ENCODE measurements at places on chromosomes 7 and 10. TPM values are rescaled to one million over a fixed set of nuclear protein-coding genes. Genes with fewer than 3 reads are reported as not detected.
A peak's percentile ranks its signal among the peaks of the same experiment; 100 is the strongest.

DNA sequence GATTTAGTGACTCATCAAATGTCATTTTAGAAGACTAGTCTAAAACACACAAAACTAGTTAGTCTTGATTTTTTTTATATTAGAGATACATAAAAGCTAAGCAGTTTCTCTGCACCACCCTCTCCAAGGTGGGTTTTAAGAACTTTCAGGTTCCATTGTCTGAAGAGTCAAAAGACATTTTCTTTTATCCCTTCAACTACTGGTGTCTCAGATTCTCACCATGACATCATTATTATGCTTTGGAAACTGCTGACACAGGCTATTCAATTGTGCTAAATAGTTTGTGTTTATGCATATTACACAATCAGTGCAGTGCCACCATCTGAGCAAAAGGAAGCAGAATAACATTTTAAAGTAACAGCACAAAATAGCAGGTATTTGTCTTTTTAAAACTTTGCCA, 52.2 kb downstream of the IGF2BP3 start:
- no peak for DNase-seq

The FAM237B gene
- total RNA-seq = not detected

DNA sequence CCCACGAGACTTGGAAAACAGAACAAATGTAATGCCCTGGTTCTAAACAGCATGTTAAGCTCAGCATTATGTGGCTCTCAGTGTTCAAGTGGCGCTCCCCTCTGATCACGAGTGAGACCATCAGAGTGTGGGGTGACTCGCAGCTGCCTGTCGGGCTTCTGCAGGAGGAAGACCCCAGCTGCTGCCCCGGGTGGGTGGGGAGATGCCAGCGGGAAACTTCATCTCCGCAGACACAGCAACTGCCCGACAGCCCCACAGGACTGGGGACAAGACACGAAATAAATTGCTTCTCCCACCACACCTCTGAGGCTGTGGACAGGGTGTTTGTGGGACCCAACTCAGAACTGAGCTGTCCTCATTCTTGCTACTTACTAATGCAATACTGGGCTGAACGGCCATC, 126.3 kb upstream of the KIF5B start:
- DNase-seq = no peak

DNA sequence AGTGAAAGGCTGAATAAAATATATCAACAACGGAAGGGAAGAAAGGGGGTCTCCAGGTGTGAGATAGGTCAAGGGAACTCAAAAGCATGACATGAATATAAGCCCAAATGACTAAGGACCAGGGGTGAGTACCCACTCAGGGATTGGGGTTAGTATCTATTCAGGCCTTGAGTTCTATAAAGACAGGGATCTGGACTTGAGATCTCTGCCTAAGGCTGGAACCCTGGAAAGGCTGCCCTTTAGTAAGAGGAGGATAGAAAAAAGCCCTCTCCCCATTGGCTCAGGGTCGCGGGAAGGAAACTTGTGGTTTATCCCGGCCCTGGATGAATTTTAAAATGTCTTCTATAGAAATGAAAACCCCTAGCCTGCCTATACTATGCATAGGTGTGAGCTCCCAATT, 2.4 kb upstream of the ITPRIP start:
- no peak for DNase-seq

The DKK1 gene
- 6.0 TPM for total RNA-seq

DNA sequence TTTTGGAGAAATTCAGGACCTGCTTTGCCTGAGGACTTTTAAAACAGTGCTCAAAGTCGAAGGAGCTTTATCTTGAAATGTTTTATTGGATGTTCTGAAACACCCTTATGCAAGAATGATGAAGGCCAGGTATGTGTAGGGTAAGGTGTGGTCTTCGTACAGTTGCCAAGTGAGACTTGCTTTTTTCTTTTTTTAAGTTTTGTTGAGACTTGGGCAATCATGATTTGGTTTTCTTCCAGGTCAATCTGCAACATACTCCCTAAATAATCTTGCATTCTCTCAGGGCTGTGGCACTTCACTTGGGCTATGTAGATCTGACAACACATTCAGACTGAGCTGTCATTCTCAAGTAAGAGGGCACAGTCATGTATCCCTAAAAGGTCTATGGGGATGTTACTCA, 75.0 kb downstream of the GATA3 start:
- no peak for DNase-seq

DNA sequence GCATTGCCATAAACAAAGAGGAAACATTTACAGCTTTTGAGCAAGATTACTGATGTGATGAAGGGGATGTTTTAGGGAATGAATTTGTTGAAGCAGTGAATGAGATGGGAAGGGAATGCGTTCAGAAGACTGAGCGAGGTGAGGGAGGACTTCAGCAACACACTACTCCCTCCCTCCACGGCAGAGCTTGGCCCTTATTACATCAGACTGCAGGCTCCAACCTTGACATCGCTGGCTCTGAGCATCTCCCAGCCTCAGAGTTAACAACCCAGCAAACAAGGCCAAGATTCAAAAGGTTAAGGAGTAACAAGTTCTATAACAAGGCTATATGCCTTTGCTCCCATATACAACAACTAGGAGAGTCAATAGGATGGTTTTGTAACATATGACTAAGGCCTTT, 164.4 kb downstream of the ELMO1 start:
- DNase-seq = no peak

DNA sequence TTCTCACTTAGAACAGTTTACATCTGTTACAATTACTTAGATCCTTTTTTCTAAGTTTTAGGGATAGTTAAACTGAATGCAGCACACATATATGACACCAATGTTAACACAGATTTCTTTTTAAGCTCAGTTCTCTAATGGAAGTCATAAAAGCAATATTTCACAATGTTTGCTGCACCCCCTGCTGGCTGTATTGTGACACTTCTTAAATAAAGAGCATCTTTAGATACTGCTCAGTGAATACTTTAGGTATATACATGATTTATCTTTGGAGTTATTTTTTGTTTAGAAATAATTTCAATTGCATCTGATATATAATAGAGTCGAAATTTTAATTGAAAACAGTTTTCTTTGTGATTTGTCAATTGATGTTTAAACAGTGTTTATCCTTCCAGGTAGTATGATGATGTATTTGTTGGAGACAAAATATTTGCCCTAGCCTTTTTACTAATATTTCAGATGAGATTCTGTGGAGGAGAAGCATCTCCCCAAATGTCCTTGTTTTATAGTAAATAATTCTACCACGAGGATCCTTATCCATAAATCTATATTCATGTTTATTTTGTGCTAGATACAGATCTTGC, 174.4 kb downstream of the ST7 start:
- DNase-seq = peak; percentile 75

Data from cardiac muscle cell (in vitro differentiated cells and primary cell).